ENCODE measurements at places on chromosomes 1 and 21. TPM values are rescaled to one million over a fixed set of nuclear protein-coding genes. Genes with fewer than 3 reads are reported as not detected.

The HSD3B1 gene
- total RNA-seq, result not detected

The TNFRSF1B gene
- 18.6 TPM for total RNA-seq

The LYPD8 gene
- not detected for total RNA-seq

The BRWD1 gene
- 62.6 TPM for total RNA-seq

The GPA33 gene
- total RNA-seq, result not detected

The OPTC gene
- total RNA-seq, result not detected

The RRAGC gene
- total RNA-seq, result 18.2 TPM

The CD34 gene
- total RNA-seq, result 23.9 TPM

The SPATA1 gene
- 0.83 TPM for total RNA-seq

The TMEM52 gene
- total RNA-seq, result not detected

The CNR2 gene
- not detected for total RNA-seq

The KCNA10 gene
- not detected for total RNA-seq

The FBLIM1 gene
- total RNA-seq, result 50.1 TPM
